ENCODE measurements at places on chromosomes 7 and 10. TPM values are rescaled to one million over a fixed set of nuclear protein-coding genes. Genes with fewer than 3 reads are reported as not detected.

Gene MYH16
- not detected for total RNA-seq

Gene OR2A14
- not detected for total RNA-seq

Gene TEX36
- total RNA-seq, result not detected

Gene PFKP
- 12.5 TPM for total RNA-seq

Gene ZWINT
- 10.4 TPM for total RNA-seq

Gene GDF2
- total RNA-seq, result not detected

Gene CRHR2
- total RNA-seq, result under 0.01 TPM

Gene SORCS1
- total RNA-seq, result 4.2 TPM

Gene EPHB4
- total RNA-seq, result 72.5 TPM

Gene ANXA8
- total RNA-seq, result not detected
